ENCODE measurements at places on chromosomes 13 and 19.
A peak's percentile ranks its signal among the peaks of the same experiment; 100 is the strongest.

GRCh38 chr19:55134736-55135135 is 14.3 kb downstream of the TNNT1 start:
- DNase-seq: no peak

- DNase-seq: no peak
These were observed 32.5 kb upstream of the RAP2A start for GRCh38 chr13:97401421-97401820.

DNA sequence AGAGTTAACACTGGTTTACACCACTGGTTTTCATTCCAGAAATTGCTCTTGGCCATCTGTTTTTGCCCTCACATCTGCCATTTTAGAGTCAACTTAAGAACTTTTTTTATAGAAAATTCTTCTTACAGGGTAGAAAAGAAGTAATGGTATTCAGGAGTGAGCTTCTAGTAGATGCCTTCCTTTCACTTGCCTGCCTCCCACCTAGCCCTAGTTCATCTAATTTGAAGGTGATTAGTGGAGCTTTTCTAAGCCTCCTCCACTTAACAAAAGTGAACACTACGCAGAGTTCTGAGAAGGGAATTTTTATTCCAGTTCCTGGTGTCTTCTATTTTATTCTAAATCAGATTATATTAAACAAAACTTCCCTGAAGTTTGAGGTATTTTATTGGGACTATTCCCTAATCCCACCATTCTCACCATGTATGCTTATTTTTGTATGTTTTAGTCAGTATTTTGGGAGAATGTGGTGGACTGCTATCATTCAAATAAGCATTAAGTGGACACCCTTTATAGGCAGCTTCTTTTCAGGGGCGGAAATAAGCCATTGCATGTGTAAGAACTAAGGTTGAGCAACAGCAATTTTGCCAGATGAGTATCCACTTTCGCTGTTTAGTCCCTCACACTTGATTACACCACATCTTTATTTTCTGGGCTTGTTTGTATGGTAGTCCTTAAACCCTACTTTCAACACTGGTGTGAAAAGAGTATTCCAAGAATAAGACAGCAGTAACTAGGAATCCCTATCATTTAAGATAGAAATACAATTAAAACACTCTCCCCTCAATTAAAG is 156.9 kb downstream of the ENOX1 start:
- DNase-seq: no peak

GRCh38 chr19:23887642-23888041 is 27.0 kb upstream of the ZNF726 start:
- DNase-seq: no peak

- peak; percentile 81 for DNase-seq
These were observed 9.8 kb downstream of the PRX start for GRCh38 chr19:40403262-40403984.

GRCh38 chr13:109712124-109712722 is 74.2 kb downstream of the IRS2 start:
- no peak for DNase-seq

- no peak for DNase-seq
These were observed 7.7 kb upstream of the CEACAM7 start for GRCh38 chr19:41695745-41696144.

GRCh38 chr13:43242040-43242439 is 218.7 kb downstream of the DNAJC15 start:
- DNase-seq: no peak

GRCh38 chr19:18419195-18419698 is at the start of gene SSBP4:
Gene SSBP4, plus strand, starts transcription at chr19:18419398. Its CDS starts 251 bp downstream, at chr19:18419649.
- DNase-seq: peak; percentile 78

DNA sequence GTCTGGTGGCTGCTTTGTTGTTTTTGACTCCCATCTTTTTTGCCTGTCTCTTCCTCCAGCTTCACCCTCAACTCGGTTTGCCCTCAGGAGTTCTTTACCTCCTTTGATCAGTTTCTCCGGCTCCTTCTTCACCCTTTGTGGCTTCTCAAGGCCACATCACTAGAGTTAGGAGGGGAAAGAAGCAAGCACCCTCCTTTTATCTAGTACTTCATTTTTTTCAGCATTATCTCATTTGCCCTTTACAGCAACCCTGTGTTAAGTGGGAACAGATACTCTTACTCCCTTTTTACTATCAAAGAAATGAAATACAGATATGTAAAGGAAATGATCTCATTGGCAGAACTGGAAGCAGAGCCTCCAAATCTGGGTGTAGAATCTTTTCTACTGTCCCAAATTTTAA is 26.9 kb downstream of the RAP2A start:
- DNase-seq: no peak

DNA sequence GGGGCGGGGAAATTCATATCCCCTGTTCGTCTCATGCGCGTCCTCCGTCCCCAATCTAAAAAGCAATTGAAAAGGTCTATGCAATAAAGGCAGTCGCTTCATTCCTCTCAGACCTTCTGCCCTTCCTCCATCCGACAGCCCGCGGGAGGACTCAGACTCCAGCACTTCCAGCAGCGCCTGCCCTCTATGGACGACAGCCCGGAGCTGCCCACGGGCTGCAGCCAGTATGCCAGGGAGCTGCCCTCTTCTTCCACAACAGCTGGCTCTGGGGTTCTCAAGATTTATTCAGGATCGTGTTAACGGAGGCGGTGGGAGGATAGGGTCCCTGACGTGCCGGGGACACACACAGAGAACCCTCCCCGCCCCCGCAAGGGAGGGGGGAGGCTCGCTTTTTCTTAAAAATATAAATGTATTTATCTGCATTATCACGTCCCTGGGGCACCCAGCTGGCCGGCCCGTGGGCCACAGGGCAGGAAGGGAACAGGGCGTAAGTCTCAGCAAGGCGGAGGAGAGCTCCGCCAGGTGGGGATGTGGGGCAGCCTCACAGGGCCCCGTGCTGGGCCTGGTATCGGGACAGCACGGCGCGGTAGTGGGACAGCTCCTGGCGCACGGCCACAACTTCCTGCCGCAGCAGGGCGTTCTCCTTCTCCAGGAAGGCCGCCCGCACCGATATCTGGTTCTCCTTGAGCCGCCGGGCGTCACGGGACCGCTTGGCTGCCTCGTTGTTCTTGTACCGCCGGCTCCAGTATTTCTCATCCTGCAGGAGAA is 6.7 kb downstream of the DBP start:
- DNase-seq: peak; percentile 58

DNA sequence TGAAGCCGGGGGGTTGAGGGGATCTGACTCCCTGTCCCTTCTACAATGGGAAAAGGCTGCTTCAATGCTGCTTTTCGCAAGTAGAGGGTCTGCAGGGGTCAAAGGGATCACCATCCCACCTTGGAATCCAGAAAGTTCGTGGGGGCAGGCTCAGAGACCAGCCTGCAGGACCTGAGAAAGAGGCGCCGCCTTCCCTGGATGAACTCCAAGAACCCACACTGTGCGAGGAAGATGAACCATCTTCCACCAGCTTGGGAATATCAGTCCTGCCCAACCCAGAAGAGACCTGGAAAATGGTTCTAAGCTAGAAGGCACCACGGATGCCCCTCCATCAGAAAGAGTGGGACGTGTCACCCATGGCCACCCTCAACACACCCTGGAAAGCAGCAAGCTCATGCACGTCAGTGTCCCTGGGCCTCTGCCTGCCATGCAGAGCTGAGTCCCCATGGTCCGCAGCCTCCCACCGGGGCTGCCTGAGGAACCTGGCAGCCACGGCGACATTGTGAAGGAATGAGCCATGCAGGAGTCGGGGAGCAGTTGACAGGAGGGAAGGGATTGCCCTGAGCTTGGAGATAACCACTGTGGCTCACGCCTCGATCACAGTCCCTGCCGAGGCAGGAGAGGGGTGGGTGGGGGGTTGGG is 14.6 kb downstream of the RAB3D start:
- DNase-seq: no peak

- no peak for DNase-seq
These were observed 309.6 kb upstream of the TMTC4 start for GRCh38 chr13:100984085-100984705.

GRCh38 chr19:679418-680286 is 3.5 kb downstream of the FSTL3 start:
- peak; percentile 84 for DNase-seq

DNA sequence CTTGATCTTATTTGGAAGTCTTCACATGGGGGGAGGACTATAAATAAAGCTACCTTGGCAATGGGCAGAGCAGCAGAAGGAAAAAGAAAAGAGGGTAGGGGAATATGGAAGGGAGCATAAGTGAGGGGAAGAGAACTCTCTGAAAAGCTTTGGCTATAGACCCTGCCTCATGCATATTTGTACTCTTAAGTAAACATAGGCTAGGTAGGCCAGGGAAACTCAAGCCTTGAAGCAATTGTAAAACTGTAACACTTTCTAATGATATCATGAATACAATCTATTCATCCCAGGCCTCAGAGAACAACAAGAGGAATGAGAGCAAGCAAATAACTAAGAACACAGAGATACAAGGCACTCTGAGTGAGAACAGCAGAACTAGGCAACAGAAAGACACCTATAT is 20.4 kb downstream of the MYCBP2 start:
- no peak for DNase-seq

- no peak for DNase-seq
These were observed 42.6 kb downstream of the KL start for GRCh38 chr13:33058776-33059327.

- DNase-seq: no peak
These were observed 27.0 kb downstream of the ARID3A start for GRCh38 chr19:952680-953444.

- peak; percentile 36 for DNase-seq
These were observed at the start of gene ERICH6B for GRCh38 chr13:45615501-45616101. Gene ERICH6B, minus strand, starts transcription at chr13:45615739. Its CDS starts 18,734 bp downstream, at chr13:45597005.

DNA sequence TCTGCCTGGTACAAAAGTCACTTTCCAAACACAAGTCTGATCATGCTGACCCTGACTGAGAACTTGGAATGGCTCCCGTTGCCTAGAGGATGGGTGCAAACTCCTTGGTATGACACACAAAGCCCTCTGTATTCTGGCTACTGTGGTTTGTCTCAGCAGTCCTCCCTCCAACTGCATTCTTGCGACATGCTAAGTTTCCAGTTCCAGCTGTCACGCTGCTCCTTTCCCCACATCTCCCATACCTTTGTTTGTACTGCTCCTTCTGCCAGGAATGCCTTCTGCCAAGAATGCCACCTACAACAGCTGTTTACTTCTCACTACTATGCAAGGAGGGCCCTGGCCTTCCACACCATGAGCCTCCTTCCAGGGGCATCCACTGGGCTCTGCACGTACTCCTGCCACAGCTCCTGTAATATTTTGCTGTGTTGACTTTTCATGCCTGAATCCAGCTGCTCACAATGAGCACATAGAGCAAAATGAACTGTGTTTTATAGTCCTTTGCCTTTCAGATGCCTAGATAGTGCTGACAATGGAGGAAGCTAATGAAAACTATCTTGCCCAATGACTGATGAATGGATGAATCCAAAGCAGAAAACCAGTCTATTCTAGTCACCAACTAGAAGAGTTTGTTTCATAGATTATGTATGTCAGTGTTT is 543.7 kb downstream of the EFNB2 start:
- peak; percentile 77 for DNase-seq

DNA sequence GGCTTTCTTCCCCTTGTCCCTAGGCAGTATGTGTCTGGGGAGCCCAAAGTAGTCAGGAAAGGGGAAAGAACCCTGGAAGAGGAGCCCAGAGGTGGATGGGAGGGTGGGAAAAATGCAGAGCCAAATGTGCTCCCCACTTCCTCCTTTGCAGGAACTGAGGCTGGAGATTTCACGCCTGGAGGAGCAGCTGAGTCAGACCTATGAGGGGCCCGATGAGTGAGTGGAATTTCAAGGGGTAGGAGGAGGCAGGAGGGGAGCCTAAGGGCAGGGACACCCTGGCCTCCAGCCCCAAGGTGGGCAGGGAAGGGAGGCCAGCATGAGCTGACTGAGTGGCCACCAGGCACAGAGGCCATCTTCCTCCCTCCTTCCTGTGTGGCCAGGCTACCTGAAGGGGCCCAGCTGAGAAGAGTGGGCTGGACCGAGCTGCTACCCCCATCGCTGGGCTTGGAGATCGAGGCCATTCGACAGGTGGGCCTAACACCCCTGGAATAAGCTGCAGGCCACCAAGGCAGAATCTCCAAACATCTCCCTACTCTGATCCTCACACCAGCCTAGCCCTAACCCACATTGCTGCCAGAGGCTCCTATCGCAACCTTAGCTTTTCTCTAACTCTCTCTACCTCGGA is 14.3 kb downstream of the PTH2 start:
- DNase-seq: peak; percentile 14

GRCh38 chr19:50510700-50511068 is 307 bp downstream of the JOSD2 start:
- DNase-seq: peak; percentile 5

DNA sequence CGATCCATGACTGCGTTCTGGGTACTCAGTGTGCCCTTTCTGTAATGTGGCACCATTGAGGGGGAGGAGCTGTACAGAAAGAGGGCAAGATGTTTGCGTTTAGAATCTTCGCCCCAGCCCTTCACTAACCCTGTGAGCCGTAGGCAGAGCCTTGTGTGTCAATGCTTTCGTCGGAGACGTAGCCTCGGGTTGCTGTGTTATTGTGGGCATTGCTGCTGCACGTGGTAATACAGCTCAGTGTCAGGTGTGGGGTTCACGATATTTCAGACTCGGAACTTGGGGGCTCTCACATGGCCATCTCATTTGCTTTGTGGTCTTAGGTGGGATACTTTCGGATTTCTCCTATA is 6.1 kb downstream of the RPS9 start:
- no peak for DNase-seq

- peak; percentile 79 for DNase-seq
These were observed 111.4 kb downstream of the FRY start for GRCh38 chr13:32142956-32143375.

All from fibroblast of lung (primary cell).